Cerebellar nuclear complex (tissue), 1 donor: ENCODE measurements at places on chromosomes 4 and X.

- no peak for DNase-seq
Observed at GRCh38 chr4:7411896-7412553, 22.7 kb downstream of the PSAPL1 start.

DNA sequence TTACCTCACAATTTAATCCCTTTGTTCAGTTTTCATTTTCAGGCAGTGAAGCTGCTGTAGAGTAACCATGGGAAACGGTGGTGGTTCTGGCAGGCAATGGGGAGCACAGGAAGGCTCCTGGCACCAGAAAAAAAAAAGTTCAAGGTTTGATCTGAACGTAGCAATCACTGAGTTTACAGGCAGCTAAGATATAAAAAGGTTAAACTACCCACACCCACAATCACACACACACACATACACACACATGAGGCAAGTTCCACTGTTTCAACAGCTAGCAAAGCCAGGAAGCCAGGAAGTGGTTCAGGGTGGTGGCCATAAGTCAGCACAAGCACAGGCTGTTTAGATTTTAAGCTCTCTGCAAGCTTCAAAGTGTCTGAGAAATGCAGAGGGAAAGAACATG lies at the start of gene SULT1B1:
TSS of gene SULT1B1 (minus strand) at position 166 of the 400 bp plus-strand sequence. CDS start 5,403 bp downstream, outside the sequence.
- no peak for DNase-seq

- DNase-seq = no peak
Observed at GRCh38 chrX:12979616-12980015, 4.7 kb downstream of the TMSB4X start.

- no peak for DNase-seq
Observed at GRCh38 chr4:7701866-7702649, 237.6 kb downstream of the AFAP1 start.

DNA sequence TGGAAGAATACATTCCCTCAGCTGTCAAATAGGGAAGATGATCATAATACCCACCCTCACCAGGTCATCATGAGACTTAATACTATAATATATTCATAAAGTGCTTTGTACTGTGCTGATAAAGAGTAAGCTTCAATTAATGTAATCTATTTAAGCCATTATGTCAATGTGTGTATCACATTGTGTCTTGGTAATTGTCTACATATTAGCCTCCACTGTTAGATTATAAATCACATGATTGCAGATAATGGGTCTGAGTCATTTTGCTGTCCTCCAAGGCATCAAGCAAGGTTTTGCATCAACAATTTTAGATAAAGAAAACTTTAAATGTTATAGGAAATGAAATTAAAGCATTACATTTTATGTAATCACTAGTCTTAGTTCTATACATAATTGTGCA lies 45.2 kb upstream of the CEP135 start:
- DNase-seq = no peak
